Brain microvascular endothelial cell (primary cell): ENCODE measurements at places on chromosomes 5 and 9.

DNA sequence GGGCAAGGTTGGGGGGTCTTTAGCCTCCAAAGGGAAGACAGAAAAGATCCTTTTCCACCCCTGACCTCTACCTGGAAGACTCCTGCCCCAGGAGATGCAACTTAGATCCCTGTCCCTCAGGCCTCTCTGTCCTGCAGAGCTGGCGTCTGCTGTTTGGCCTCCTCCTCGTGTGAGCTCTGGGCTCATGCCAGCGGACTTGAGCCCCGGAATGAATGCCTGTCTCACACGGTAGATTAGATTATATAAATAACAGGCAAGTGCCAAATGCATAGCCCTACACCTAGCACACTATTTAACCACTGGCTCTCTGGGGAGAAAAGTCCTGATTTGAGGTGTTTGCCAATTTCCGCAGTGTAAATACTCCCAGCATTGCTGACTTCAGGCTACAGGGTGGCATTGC, 1.4 kb upstream of the WNK2 start:
- DNase-seq = no peak

GRCh38 chr9:133995012-133995896, 3.1 kb upstream of the VAV2 start:
- DNase-seq = no peak

GRCh38 chr9:1034271-1034670, 15.9 kb upstream of the DMRT2 start:
- DNase-seq = no peak

DNA sequence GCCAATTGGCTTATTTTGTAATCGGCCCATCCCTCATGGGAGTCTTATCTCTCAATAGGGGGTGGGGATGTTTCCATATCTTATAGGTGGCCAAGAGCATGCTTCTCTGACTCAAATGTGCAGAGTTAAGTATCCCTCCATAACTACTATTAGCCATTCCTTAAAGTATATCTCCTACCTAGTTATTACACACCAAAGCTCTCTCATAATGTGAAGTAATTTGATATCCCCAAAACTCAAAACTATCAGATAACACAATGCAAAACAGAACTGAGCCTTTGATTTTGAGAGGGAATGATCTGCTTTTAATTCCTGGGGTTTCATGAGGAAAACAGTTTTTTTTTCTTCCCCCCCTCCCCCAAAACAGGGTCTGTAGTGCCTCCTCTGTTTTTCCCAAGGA, 28.4 kb downstream of the UNC13B start:
- DNase-seq = no peak

- no peak for DNase-seq
Observed at GRCh38 chr9:136771907-136772415, 7.6 kb upstream of the LCN15 start.

DNA sequence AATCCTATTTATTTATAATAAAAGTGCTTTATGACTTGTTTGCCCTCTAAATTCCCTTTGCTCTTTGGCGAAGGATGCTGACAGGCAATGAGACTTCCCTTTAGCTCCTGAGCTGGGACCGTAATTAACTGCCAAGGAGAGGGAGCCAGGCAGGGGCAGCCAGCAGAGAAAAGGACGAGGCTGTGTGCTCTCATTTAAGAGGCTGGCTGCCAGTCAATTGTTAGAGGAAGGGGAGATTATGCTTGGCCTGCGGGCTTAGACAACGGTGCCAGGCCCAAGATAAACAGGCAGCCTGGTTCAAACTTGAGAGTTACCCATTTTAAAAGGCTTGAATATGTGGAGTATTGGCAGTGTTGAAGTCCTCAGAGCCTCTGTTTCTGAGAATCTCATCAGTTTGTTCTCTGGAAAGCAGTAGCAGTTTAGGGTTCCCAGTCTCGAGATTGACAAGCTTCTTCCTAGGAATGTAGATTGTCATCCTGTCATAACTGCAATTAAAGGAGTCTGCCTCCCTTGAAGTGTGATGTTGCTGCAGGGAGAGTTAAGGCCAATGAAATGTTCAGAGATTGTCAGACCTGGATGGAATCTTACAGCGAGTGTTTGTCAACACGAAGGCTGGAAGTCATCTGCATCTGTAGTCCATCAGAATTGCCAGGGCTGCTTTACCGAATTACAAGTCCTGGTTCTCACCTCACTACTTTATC, 113.2 kb downstream of the JAKMIP2 start:
- no peak for DNase-seq

- no peak for DNase-seq
Observed at GRCh38 chr5:9720361-9720760, 90.2 kb upstream of the TAS2R1 start.

GRCh38 chr9:127844821-127845359, 9.6 kb downstream of the ENG start:
- DNase-seq = no peak

GRCh38 chr9:134992755-134993124, 75.0 kb upstream of the FCN1 start:
- no peak for DNase-seq

GRCh38 chr5:61202213-61202612, 39.9 kb upstream of the SMIM15 start:
- no peak for DNase-seq

DNA sequence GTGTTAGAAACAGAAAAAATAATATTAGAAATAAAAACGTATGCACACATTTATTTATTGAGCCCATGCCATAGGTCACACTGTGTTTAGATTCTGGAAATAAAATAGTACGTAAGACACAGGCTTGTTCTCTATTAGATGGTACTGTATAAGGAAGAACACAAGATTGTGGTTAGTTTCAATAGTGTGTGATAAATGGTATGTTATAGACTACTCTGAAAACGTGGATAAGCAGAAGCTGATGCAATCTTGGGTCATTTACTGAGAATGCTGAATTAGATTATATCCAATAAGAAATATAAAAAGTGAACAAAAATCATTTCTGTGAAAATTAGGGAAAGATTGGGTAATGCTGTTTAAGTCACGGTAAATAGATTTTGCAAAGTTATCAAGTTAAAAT, 1456.4 kb upstream of the ACO1 start:
- no peak for DNase-seq

DNA sequence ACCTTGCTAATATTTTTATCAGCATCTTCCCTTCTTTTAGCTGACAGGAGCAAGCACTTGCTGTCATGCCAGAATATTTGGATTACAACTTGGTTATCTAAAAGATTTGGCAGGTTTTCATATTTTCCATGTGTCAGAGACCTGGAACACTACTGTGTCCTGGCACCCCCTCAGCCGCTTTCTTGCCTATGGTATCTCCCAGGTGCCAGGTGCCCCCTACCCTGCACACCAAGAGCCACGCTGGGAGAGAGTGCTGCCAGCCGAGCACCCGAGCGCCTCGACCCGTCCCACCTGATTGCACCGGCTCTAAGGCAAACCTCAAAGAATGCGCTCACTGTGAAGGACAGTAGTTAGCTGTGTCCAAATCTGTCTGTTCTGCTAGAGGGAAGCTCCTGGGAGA, 84.8 kb downstream of the GTF3C4 start:
- no peak for DNase-seq

DNA sequence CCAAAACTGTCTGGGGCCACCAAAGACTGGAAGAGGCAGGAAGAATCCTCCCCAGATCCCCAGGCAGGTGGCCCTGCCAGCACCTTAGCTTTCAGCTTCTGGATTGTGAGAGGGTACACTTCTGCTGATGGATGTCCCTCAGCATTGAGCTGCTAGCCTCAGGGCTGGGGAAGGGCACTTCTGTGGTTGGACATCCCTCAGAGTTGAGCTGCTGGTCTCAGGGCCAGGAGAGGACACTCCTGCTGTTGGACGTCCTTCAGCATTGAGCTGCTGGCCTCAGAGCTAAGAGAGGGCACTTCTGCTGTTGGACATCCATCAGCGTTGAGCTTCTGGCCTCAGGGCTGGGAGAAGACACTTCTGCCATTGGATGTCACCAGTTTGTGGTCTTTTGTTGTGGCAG, 83.8 kb upstream of the FCN1 start:
- DNase-seq = no peak
